CD8-positive, alpha-beta T cell (primary cell): ENCODE measurements at places on chromosomes 7 and 10.

DNA sequence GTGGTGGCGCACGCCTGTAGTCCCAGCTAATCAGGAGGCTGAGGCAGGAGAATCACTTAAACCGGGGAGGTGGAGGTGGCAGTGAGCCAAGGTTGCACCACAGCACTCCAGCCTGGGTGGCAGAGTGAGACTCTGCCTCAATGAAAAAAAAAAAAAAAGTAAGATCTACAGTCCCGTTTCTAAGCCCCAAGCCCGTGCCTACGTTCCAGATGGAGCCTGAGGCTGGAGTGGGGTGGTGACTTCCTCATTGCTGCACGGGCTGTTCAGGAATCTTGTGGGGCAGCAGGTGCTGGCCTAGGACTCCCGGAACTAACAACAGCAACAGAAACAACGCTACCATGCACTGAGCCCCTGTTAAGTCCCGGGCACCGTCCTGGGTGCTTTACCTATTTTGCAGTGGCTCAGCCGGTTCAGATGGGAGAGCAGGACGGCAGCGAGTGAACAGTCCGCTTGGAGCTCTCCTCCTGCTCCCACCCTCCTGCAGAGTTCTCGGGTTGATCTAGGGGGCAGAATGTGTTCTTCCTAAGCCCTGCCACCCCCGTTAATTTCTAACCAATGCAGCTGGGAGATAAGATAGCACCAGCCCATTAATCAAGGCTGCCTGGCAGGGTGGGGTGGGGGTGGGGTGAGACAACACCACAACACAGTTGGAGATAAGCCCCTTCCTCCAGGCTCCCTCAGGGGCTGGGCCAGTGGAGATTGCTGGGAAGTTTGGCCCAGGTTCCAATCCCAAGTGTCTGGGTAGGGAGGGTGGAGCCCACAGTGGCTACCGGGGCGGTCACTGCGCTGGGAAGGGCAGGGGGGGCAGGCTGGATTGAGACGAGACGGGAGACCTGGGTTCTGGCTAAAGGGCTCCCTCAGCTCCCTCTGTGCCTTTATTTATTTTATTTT, 17.0 kb upstream of the SFRP5 start:
- no peak for DNase-seq

DNA sequence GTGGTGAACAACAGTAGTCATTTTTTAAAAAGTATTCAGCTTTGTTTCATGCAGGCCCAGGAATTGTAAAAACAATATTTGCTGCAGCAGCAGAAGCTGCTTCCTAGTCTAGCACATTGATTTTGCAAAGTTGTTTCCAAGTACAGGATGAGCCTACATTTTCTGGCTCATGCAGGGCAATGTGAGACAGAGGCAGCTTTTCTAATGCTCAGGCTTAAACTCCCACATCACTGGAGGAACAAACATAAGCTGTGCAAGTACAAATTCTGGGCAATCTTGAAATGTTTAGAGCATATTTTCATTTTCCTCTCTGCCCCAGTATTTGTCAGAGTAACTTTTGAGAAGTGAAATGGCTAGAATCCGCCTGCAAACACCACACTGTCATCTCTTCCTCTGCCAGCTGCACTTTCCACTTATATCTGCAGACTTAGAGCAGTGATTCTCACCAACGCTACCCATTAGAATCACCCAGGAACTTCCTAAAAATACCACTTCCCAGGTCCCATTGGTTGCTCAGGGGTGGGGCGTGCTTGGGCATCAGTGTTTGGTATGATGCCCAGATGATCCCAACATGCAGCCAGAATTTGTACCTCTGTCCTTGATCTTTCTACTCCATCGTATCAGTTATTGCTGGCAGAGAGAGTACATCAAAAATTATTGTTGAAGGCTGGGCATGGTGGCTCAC, 304.1 kb upstream of the LRGUK start:
- no peak for DNase-seq

DNA sequence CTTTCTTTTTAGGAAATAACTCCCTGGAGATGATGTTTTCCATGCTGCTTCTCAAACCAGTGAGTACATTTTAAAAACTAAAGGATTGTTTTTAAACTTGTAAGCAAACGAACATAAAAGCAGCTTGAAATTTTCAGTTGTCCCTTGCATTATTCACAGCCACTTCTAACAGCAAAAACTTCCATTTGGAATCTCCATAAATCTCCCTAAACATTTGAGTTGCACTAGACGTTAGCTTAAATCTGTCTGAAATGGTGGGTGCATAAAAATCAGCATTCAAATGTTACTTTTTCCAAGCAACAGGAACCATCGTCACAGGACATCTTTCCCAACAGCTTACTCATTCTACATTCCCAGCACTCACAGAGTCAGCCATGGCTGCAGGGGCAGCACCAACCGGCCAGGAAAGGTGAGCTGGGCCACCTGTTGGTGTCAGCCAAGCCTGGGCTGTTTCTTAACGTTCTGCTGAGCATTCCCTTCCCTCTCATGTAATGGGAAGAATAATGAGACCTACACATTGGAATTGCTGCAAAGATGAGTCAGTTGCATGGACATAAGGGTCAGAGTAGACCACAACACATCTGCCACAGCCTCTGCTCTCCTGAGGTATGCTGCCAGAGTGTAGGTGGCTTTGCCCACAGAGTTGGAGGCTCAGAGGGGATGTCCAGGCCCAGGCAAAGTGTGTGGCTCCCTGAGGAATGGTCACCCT, 163.2 kb downstream of the TNS3 start:
- DNase-seq, result no peak

GRCh38 chr10:878333-878759, 53.2 kb downstream of the LARP4B start:
- no peak for DNase-seq
